Hypothalamus (tissue), 51 donors: ENCODE measurements at places on chromosomes 13 and 19.

- no peak for DNase-seq
These were observed 21.4 kb upstream of the ZNF181 start for GRCh38 chr19:34712395-34713261.

- DNase-seq = no peak
These were observed 126.4 kb downstream of the POU4F1 start for GRCh38 chr13:78476910-78477309.

DNA sequence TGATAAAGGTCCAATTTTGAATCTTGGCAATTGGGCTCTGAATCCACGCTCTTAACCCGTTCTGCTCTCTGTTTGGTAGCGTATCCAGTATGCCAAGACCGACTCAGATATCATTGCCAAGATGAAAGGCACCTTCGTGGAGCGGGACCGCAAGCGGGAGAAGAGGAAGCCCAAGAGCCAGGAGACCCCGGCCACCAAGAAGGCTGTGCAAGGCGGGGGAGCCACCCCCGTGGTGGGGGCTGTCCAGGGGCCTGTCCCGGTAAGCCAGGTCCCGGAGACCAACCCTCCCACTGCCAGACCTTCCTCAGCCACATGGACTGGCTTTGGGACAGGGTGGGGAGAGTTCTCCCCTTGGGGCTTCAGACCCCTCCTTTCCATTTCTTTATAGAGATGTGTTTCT, 8.3 kb downstream of the SNRPA start:
- no peak for DNase-seq

- no peak for DNase-seq
These were observed 62.1 kb downstream of the KLF2 start for GRCh38 chr19:16386619-16387240.

- no peak for DNase-seq
These were observed 1.8 kb upstream of the ATP4A start for GRCh38 chr19:35565016-35565856.

- DNase-seq = no peak
These were observed 1090.9 kb downstream of the PCDH9 start for GRCh38 chr13:66139250-66139649.
